ENCODE measurements at places on chromosomes 3 and 15.
A peak's percentile ranks its signal among the peaks of the same experiment; 100 is the strongest.

DNA sequence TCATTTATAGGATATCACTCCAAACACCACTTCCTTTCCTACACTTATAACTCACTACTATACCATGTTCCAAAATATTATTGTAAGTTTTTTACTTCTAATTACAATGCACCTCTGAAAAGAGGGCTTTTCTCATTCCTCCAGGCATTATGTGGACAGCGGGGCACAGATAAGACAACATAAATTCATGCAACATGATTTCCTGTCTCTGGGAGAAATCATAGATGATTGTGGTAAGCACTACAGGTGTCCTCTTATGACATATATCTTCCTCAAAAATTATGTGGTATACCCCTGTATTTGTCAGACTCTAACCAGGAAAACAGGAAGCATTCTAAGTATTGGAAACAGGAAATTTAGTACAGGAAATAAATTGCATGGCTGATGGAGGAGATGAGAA lies 45.7 kb upstream of the INO80 start:
- DNase-seq, result peak; percentile 28

GRCh38 chr3:144127700-144128099 lies 156.1 kb downstream of the DIPK2A start:
- DNase-seq, result no peak

GRCh38 chr15:65828585-65828984 lies 36.5 kb upstream of the DENND4A start:
- no peak for DNase-seq

GRCh38 chr3:176696816-176697215 lies 500.5 kb downstream of the TBL1XR1 start:
- no peak for DNase-seq

DNA sequence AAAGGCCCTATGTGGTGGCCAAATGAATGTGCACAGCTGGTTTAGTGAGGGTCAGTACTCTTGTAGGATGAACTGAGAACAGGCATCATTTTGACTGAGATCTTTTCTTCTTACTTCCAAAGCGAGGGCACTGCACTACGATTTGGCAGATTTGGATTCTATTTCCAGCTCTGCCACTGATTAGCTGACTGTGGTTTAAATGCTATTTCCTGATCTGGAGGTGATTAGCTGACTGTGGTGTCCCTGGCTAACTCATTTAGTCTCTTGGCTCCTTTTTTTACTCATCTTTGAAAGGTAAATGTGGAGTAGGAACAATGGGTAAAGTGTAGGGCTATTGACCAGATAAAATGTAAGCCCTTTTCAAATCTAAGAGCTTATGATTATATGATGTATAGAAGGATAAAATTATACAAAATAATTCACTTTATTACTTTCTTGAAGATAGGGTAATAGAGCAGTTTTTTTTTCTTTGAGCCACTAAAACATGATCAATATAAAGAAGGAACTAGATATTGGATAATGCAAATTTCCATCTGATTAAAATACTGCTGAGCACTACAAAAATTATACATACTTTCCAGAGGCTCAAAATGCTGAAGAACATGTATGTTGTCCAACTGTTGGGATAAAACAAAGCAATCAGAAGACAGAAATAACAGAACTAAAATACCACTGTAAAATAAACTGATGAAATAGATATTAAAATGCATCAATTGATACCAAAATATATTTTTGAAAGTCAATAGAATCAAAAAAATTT lies 39.7 kb upstream of the PLOD2 start:
- DNase-seq, result no peak

DNA sequence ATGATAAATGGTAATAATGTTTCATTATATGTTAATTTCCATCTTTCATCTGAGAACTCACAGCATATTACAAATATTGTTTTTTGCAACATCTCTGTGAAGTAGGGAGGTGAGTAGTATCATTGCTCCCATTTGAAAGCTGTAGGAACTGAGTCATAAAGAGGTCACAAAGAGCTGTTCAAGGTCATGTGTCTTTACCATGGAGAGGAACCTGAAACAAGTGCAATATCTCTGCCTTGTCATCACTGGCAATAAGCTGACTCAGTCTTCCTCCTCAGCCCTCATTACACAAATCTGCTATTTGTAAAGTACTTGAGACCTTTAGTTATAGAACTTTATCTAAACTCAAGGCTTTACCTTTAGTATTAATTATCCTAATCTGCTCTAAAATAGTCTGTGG lies 4.4 kb upstream of the ATP13A4 start:
- DNase-seq, result no peak

DNA sequence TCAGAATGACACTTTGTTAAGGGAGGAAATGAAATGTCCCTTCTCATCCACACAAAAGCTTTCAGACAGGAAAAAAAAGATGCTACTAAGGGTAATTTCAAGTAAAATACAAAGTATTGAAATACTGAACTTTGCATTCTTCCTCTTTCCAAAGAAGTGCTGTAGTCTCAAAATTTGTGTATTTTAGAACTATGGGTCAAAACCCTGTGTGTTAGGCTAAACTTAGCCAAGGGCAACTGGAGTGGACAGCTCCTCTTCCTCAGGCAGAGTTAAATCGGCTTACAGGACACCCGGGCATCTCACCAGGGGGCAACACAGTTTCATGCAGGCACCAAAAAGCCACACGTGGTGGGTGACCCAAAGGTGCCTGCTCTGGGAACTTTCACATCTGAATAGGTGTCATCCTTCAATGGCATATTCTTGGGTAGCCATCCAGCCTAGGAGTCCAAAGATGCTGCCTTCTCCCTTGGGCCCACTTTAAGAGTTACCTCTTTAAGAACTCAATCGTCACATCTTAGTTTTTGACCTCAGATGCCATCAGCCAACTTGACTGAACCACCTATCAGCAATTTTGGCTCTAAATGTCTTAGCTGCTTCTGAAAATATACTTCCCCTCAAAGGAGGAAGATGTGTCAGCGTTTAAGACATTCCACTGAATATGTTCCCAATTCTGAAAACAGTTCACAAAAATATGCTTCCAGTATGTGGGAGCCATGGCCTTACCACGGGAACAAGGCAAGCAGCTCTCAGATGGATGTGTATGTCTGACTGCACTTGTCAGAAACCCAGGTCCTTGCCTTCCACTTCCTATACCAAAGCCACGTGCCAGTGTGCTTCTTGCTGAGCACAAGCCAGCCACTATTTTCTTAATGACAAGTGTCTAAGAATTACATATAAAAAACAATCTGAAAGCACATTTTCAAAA lies 32.2 kb upstream of the MUC13 start:
- no peak for DNase-seq

DNA sequence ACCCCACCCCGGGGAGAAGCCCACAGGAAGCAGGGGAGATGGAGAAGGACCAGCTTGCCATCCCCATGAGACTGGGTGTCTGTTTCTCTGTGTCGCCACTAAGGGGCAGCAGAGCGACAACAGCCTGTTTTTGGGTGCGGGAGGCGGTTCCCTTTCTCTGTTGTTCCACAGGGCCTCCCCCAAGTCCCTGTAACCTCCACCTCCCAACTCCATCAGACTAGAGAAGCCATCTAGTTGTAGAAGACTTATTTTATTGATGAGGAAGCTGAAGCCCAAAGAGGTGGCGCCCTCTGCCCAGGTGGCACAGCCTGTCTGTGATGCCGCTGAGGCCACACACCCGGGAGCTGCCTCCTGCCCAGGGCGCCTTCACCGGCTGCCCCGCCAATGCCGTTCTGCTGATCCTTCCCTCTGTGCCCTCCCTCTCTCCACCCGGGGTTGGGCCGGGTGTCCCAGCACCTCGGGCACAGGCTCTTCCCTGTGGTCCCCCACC lies 3.9 kb upstream of the CCDC9B start:
- peak; percentile 73 for DNase-seq
